ENCODE measurements at places on chromosomes 1 and 21. TPM values are rescaled to one million over a fixed set of nuclear protein-coding genes. Genes with fewer than 3 reads are reported as not detected.

The NBPF8 gene
- 22.8 TPM for polyA plus RNA-seq

The JAM2 gene
- polyA plus RNA-seq = 12.4 TPM

The MMEL1 gene
- polyA plus RNA-seq = 1.9 TPM

DNA sequence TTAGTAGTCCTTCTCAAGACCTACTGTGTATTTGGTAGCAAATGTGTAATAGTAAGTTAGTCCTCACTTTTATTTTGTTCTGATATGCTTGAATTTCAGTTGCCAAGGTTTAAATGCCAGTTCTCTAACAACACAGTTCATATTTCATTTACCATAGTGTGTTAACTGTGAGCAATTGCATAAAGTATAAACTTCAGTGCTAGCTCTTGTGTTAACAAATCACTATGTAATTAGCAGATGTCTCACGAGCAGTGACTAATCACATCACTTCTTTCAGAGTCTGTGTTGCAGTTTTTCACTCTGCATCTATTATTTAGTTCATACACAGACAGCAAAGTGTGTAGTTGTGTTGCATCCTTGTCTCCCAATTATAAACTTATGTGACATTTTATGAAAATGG is 47.8 kb downstream of the ZMYM4 start:
- no peak for DNase-seq

GRCh38 chr21:42232176-42232825 is 13.4 kb downstream of the ABCG1 start:
- DNase-seq = no peak

- DNase-seq = no peak
Observed at GRCh38 chr1:224799083-224799482, 130.4 kb upstream of the DNAH14 start.

DNA sequence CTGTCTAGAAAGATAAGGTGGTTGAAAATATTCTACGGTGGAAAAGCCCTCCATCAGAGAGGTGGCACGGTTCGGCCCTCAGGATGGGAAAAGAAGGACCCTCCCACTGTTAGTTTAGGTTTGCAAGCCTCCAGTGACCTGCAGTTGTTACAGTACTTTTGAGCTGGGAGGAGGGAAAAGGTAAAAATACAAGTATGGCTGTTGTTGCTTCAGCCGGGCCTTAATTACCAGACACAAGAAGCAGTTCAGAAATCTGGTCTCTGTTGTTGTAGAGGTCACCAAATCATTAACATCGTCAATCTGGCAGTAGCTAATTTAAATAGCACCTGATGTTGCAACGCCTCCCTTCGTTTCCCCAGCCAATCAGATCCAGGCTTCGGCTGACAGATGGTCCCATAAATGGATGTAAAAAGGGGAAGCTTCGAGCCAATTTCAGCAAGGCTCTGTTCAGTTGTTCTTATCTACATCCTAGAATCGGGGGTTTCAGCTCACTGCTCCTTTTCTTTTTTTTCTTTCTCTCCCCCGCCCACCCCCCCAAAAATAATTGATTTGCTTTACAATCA is at the start of gene ELAVL4:
ELAVL4 (plus strand) TSS at position 424 of the 563 bp plus-strand sequence. CDS start 270 bp downstream, outside the sequence.
- no peak for DNase-seq

DNA sequence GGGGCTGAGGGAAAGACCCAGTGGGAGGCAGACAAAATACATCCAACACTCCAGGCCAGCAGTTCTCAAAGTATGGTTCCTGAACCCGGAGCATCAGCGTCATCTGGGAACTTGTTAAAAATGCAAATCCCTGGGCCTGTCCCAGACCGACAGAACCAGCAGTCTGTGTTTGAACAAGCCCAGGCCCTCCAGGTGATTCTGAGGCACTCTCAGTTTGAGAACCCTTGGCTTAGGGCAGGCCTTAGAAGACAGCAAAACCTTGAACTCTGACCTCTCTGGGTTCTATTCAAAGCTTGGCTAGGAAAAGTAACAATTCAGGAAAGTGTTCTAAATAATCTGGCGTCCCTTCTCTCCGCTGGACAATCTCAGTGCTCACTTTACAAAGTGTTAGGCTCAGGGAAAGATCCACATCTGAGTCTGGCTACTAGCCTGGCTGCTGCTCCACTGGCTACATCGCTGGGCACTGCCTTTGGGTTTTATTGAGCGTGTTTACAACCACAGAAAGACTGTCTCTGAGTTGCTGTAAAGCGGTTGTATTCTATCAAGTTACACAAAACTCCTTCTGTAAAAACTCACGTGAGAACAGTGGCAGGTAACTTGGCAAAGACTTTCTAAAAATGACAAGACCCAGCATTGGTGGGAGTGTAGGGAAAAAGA is 166.1 kb downstream of the HIVEP3 start:
- DNase-seq = no peak

DNA sequence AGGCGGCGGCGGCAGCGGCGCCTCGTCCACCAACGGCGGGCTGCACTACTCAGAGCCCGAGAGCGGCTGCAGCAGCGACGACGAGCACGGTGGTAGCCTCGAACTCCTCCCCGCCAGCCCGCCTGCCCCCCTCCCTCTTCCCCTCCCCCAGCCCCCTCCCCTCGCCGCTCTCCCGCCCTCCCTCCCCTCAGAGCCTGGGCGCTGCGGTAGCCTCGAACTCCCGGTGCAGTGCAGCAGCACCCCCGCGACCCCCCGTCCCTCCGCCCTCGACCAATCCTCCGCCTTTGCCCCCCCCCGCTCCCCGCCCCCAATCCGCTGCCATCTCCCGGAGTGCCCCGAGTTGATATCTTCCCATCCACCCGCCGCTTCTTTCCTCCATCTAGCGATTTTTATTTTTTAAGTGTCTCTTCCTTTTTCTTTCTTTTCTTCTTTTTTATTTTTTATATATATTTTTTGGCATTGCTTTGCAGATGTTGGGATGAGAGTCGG is 516 bp downstream of the RCOR3 start:
- DNase-seq = no peak

GRCh38 chr1:96074876-96075577 is 646.6 kb upstream of the PTBP2 start:
- no peak for DNase-seq

GRCh38 chr1:158941317-158941716 is 10.0 kb downstream of the PYHIN1 start:
- DNase-seq = no peak
